ENCODE measurements at places on chromosomes 6 and 20.

DNA sequence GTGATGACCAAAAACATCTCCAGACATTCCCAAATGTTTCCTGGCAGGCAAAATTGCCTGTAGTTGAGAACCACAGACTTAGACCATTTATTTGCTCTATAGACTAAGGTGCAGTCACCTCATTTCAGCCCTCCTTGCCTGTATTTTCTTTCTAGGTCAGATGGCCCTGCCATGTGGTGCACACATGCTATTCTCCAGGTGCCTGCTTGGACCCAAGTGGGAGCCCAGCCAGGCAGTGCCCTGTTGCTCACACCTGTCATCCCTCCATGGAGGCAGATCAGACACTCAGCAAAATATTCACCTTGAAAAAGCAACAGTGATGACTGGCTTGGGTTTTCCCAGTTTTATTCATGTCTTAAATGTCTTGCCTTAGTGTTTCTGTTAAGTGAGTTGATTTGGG lies 311.4 kb downstream of the TFAP2C start:
- no peak for DNase-seq

- no peak for DNase-seq
These were observed 155.7 kb upstream of the EYA4 start for GRCh38 chr6:133085471-133085870.

GRCh38 chr6:166335378-166336302 lies 6.7 kb downstream of the SFT2D1 start:
- no peak for DNase-seq

DNA sequence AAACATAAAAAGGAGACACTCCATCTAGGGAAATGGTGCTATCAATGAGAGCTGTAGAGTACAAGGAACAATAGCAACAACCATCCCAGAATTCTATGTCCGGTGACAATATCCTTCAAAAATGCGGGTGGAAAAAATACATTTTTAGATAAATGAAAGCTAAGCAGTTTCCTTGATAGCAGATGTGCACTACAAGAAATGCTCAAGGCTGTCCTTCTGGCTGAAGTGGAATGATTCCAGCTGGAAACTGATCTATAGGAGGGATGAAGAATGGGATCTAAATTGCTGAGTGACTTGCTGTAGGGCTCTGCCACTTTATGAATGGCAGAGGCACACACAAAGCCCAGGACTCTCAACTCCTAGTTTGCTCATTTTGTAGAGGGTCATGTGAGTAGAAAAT lies 763.1 kb downstream of the C6orf118 start:
- DNase-seq = no peak

DNA sequence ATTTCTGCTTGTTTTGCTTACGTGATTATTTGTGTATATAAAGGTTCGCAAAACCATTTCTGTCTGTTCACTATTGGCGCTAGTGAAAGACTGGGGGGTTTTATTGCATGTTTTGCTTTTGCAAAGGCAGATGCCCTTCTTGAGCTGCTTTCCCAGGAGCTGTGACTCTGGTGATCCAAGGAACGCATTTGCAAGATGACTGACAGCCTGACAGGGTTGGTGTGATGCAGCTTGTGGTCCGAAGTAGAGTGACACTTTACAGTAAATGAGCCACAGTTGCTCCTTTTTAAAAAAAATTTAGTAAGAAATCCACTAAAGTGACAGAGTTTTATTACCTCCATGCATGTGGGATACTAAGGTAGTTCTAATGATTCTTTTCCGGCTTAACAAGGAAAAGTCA lies 73.7 kb downstream of the TPD52L1 start:
- DNase-seq = no peak

- no peak for DNase-seq
These were observed 242.4 kb downstream of the RNF144B start for GRCh38 chr6:18629571-18629970.

DNA sequence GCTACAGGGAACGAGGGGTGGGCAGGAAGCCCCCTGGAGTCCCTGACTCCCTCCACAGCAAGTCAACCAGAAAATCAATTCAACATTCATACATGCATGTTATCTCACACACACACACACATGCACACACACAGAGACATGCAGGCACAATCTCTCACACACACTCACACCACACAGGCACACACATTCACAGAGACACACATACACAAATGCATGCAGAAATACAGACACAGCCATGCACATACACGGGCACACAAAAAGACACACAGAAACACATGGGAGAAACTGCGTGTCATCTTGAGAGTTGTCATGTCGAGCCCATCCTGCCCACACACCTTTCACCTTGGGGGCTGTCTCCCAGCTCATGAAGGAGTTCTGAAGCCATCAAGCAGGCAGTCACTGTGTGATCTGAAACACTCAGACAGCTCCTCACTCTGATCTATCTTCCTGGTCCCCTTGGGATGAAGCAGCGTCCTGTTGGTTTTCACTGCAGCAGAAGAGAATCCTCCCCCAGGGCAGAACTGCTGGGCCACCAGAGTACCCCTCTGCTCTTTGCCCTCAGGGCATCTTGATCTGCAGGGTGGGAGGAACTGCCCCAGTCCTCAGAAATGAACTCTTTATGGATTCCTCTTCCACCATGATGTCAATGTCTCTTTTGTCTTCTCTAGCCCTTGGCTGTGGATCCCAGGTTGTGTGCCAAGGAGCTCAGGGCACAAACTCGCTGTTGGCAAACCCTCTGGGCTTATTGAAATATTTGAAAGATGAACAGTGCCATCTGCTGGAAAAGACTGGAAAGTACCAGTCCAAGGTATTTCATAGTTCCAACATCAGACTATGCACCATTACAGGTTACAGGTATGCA lies 8.8 kb downstream of the RAET1L start:
- peak; percentile 46 for DNase-seq

- DNase-seq = no peak
These were observed 110.2 kb downstream of the SASH1 start for GRCh38 chr6:148452876-148453275.

DNA sequence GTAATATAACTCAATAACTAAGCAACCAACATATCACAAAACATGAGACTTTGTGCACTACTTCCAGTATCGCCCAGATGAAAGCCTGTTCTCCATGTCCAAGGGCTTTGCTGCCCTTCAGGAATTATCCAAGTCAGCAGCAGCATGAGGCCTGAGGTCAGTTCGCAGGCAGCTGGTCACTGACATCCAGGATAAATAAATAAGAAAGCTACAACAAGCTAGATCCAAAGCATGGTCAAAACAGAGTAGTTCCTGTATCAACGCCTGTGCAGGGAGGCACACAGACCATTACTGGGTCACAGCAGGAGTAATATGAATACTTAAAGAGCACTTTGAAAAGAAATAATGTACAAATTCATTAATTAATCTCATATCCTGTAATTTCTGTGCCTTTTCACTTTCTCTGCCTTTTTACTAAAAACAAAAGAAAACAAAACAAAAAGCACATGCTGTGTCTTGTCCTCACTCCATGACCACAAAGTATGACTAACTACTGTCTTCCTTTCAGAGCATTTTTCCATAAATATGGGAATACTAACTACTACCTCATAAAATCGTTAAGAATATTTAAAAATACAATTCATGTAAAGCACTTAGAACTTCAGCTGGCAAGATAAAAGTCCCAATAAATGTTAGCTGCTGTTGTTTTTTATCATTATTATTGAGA lies 374.9 kb upstream of the IRAK1BP1 start:
- DNase-seq = no peak

- DNase-seq = no peak
These were observed 51.1 kb downstream of the GGTLC1 start for GRCh38 chr20:23937303-23938117.

DNA sequence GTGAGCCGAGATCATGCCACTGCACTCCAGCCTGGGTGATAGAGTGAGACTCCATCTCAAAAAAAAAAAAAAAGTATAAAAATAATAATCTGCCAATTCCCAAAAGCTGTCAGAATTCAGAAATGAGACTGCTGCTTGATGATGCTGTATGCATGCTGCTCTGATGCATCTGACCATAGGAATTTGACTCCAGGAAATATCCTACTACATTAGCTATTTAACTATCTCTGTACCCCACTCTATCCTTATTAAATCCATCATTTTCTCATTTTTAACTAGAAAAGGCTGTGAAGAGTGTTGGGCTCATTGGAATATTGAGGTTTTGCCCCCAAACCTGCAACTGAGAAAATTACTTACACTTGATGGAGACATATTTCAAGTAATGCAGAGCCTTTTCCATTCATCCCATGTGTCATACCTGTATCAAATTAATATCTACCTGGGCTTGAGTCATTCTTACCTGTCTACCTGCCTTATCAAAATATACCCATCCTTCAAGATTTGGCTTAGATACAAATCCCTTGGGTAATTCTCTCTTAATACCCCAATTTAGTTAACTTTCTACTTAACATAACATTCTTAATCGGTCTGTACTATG lies 135.2 kb upstream of the PREP start:
- no peak for DNase-seq

GRCh38 chr6:49790341-49790740 lies 3.3 kb upstream of the PGK2 start:
- no peak for DNase-seq

DNA sequence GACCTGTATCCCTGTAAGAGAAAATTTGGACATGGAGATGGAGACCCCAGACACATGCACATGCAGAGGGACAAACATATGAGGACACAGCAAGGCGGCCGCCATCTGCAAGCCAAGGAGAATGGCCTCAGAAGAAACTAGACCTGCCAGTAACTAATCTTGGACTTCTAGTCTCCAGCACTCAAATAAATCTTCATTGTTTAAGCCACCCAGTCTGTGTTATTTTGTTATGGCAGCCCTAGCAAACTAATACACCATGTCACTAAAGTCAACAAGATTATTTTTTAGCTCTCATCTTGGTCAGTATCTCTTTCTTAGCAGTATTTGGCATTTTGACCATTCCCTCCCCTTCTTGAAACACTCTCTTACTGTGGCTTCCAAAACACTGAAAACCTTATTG lies 26.7 kb downstream of the LATS1 start:
- no peak for DNase-seq

DNA sequence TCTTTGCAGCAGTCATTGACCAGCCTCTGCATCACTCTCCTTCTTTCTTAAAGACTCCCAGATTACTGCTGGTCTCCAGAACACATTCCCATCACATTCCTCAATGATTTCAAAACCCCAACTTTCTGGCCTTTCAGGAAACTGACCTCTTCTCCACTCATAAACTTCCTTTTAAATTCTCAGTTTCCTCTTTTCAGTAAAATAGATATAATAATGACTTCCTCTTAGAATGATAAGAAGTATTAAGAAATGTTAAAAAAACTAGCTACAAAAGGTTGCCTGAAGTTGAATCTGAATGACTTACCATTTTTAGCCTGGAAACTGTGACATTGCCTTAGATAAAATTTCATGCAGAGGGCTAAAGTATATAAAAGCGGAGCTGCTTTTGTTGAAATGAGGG lies 239.3 kb downstream of the OGFRL1 start:
- DNase-seq = no peak

GRCh38 chr20:24407151-24407550 lies 62.3 kb upstream of the SYNDIG1 start:
- no peak for DNase-seq

DNA sequence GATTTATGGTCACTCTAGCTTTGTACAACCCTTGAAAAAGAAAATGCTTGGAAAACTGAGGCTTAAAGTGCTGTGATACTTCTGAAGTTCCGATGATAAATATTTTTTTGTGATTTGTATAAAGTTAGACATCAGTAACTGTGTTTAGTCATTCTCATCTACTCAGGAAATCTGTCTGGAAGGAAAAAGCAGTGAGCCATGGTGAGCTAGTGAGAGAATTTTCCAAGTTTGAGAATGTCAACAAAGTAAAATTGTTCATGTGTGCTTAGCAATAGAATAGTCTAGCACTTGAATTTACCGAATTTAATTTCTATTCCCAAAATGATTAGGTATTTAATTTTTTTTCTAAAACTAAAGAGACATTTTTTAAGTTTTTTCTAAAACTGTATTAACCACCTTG lies 41.3 kb upstream of the PLCB4 start:
- DNase-seq = no peak

DNA sequence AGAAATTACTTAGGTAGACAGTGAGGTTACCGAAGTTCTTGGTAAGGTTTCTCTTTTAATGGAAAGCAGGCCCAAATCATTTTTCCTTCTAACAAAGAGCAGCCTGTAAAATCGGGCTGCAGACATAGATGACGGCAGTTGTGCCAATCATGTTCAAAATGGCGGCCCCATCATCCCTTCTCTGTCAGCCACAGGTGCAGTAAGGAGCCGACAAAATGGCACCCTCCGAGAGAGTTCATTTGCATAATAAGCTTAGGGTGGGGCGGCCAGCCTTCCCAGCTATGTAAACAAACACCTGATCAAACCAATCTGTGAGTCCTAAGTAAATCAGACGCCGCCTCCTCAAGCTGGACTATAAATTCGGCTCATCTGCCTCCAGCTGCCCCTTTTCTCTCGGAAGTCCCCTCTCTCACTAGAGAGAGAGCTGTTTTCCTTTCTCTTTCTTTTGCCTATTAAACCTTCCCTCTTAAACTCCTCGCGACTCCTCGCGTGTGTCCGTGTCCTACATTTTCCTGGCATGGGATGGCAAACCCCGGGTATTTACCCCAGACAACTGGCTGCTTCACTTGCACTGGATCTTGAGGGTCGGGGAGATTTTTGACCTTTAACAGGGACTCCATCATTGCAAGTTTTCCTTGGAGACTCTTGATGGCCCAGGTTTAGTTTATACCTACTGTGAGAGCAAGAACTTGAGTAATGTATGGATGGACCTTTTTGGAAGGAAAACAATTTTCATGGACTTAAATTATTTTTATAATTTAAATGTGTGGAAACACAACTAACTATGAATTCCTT lies 8.9 kb upstream of the DDR1 start:
- DNase-seq = no peak

All from vagina (tissue), 2 donors.